ENCODE measurements at places on chromosomes 5 and 9.

DNA sequence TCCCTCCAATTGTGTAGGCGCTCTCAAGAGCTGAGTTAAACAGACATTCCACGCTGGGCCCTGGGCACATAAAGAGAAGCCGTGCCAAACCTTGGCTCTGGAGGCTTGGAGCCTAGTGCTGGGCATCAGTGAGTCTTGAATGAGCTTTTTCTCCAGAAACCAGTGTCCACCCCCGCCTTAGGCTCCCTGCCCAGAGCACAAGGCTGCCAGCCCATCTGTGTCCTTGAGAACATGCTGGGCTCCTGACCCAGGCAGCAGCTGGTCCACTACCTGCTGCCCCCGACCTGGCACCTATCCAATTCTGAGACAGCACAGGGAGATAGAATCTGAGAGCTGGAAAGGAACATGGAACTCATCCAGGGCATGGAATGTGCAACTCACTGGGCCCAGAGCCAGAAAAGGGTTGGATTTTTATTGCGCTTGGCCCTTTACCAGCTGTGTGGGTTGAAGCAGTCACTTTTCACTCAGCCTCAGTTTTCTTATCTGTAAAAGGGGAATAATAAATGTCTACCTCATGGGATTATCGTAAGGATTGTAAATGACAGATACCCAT, 92.4 kb upstream of the CPLX2 start:
- DNase-seq, result peak; percentile 99

DNA sequence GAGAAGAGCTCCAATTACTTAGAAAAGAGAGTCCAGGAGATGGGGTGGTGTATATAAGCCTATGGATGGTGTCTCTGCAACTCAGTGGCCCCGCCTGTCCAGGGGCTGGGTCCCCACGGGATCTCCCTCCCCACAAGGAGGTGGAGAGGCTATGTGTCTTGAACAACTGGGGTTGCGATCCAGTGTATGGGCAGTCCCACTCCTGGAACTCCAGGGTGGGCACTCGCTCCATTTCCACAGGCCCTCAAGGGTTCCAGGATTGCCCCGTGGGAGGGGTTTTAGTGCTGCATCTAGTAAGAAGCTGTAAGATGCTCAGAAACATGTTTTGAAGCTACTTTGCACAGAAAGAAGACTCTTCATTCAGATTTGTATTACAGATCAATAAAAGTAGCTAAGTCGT, 558 bp upstream of the SMAD5 start:
- no peak for DNase-seq

- no peak for DNase-seq
Measured at GRCh38 chr9:134663753-134664415, 22.3 kb downstream of the COL5A1 start.

GRCh38 chr5:61828856-61829255, 477.1 kb upstream of the KIF2A start:
- DNase-seq, result no peak

DNA sequence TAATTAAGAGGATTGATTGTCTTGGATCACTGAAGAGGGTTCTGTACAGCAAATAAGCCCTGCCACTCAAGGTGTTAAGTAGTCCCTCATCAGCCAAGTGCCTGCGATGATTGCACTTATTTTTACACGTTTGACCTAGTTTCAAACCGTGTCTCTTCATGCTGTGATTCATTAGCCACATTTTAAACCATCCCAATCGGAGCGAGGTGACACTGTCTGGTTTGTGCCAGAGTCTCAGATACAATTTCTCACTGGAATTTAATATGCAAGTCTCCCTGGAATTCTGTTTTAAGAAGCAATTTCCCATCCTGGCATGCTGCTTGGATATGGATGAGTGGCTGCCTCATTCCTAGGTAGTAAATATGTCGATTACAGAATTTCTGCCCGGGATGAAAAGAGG, 1.6 kb downstream of the INSYN2B start:
- DNase-seq, result no peak

DNA sequence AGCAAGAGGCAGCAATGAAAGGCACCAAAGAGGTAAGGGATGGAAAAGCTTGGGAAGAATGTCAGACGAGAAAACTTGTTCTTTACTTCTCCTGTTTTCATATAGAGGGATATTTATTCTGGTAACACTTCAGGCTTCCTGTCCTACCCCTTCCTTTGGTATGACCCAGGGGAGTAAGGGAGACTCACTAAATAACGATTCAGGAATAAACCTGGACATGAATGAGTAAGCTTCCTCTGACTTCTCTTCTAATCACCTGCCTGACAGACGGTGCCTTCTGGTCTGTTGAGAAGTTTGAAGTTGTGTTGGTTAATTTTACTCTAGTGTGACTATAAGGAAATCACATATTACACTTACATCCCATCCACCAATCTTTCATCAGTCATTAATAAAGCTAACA, 461.2 kb downstream of the CDH12 start:
- DNase-seq, result no peak

- DNase-seq, result no peak
Measured at GRCh38 chr5:175663186-175664184, 5.6 kb downstream of the HRH2 start.

- DNase-seq, result no peak
Measured at GRCh38 chr5:94627191-94627590, 8.7 kb downstream of the SLF1 start.

DNA sequence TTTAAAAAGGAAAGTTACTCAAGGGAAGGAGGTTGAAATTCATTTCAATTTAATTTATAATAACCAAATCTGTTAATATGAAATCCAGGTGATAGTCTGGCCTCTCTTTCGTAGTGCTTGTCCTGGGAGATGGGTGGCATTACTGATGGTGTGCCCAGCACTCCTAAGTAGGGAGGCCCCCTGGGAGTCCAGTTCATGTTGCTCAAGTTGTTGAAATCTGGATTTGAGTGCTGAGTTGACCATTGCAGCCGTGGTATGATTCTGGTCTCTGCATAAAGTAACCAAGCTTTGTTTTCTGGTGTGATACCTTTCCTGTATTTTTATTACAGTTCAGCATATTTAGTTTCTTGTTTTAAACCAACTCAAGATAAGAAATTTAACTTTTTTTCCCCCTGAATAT, 287.8 kb downstream of the FANCC start:
- no peak for DNase-seq

Data from NCI-H446 treated with DMSO at 0.1 percent for 48 hours (cell line).